Inflammatory macrophage treated with lipopolysaccharide for 1 hour (primary cell): ENCODE measurements at places on chromosomes 2 and 18.

DNA sequence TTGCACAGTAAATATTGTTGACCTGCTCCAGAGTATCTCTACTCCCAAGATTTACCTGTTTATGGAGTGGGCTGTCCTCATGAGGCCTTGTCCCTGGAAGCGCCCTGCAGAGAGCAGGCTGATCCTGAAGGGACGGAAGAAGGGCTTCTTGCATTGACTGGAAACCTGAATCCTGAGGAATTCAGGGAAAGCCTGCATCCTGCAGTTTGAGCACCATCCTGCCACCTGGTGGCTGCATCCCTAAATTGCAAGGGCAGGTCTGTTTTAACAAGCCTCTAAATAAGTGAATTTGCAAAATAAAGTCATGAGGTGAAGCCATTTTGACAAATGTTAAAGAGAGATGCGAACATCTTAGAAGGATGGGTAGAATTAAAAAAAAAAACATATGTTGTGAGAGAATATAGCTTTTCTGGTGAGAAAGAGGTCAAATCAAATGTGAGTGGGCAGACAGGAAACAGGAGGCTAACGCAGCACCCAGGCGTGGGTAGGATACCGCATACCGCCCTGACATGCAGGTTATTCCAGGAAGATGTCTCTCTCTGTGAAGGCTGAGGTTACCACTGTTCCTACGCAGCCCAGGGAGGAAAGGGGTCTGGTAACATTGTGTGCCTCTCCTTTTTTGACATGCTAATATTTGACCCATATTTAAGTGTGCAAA lies 754.9 kb downstream of the RNF144A start:
- peak; percentile 83 for DNase-seq

- no peak for DNase-seq
Observed at GRCh38 chr2:121999264-121999663, 243.8 kb downstream of the TSN start.

DNA sequence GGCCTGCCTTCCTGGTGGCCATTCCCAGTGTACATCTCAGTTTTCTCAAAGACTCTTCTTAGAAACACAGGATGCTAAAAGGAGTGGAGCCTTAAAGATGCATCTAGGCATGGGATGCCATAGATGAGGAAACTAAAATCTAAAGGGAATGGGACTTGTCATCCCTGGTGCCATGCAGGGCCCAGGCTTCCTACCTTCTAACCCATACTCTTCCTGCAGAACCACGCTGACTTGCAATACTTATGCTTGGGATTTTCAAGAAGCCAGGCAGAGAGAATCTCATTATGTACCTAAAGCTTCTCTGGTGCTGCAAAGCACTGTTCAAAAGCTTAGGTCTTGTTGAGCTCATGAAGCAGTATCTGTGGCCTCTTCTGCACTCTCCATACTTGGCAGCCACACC lies 329.1 kb downstream of the CYRIA start:
- DNase-seq: no peak

DNA sequence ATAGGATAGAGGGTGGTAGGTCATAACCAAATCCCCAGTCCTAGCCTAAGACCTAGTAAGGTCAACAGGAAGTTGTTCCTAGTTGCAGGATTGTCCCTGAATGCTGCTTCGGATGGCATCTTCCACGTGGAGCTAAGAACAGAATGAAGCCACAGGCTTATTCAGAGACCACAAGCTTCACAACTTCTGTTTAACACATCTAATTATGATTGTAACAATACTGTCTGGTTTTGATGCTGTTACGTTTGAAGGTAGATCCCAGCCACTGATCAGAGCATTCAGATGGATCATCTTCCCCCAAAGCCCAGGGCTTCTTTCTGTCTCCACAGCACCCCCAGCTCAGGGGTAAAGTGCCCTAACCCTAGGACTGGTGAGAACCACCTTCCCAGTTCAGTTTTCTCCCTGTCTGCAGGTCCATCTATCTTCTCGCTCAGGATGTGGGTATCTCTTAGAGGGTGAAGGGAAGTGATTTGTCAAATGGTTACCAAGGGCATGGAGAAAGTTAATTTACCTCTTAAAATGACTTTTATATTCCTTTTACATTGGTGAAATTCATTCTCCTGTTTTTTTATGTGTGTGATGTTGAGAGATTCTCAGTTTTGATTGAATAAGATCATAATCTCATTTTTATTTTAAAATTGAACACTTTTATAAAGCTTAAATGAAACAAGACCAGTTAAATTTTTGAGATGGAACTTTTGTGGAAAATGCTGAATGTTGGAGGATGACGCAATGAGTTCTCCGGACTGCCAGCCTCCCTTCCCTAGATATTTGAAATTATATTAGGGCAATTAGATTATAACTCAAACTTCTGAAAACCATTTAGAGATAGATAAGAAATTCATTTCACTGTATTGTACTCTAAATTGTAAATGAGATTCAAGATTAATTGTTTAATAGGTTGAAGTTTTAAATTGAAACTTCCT lies 66.5 kb downstream of the RHBDD1 start:
- no peak for DNase-seq

DNA sequence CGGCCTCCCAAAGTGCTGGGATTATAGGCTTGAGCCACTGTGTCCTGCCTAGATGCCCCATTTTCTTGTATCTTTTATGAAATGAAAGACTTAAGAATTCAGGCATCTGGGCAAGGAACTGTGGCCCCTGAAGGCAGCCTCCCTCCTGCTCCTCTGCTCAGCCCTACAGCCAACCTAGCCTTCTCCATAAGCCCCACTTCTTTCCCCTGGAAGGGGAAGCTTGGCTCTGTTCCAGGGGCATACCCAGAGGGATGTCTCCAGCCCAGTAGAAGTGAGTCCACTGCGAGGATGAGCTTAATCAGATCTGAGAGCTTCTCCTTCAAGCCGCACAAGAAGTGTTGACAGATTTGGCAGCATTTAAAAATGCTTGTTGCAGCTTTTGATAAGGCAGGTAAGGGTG lies 39.7 kb downstream of the RHOB start:
- DNase-seq: no peak

DNA sequence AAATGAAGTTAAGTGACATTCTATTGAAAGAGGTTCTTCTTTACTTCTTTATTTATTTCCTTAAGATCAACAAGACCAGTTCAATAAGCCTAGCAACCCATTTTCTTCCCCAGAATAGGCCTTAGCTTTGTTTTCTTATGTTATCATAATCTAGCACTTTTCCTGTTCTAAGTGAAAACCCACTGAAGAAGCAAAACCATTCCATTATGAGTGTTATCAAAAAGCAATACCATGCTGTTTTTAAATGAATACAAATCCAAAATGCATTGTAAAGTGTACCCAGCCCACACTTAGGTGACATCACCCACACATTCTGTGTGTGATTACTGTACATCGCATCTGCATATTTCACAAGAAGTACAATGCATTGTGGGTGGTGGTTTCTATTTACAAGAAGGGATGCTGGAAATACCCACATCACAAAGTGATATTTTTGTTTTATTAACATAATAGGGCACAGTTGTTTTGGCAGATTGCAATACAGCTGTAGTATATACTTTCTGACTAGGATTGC lies 679.5 kb downstream of the KCNJ3 start:
- DNase-seq: no peak

GRCh38 chr2:242013771-242014170 lies 144.2 kb downstream of the RTP5 start:
- DNase-seq: no peak

- peak; percentile 61 for DNase-seq
Observed at GRCh38 chr2:74835831-74836674, 2.1 kb downstream of the HK2 start.

GRCh38 chr2:196105951-196106350 lies 37.3 kb upstream of the DNAH7 start:
- peak; percentile 25 for DNase-seq

DNA sequence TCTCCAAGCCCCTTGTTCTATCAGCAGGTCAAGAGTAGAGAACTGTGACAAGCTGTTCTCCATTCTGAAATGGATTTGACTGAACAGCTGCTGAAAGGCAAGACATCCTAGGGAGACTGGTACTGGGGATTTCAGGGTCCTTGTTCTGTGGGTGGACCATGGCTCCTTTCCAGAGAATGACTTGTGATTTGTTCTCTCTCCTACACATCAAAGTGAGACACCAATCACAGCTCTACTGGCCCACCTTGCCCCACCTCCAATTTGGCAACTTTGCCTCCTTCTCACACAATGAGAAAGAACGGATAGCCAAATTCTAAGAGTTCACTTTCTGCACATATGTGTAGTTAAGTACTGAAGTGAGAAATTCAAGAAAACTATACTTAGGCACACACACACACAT lies 67.4 kb downstream of the BCL11A start:
- DNase-seq: peak; percentile 38

GRCh38 chr18:74899554-74899953 lies 301.9 kb downstream of the ZNF407 start:
- DNase-seq: no peak

DNA sequence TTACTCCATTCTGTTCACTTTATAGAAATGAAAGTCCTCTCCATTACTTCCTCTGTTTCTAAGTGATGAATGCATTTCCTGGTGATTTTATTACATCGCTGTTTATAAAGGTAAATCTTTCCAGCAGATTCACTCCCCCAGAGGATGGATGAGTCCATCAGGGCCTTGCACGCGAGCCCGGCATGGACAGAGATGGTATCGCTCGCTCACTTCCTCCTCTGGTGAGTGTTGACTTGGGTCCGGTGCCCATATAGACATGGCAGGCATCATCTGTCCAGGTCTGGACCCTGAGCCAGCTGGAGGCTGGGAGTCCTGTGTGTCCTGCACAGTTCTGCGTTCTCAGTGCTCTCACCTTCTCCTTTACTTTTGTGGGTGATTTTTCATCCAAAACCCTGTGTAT lies 733.6 kb upstream of the SALL3 start:
- no peak for DNase-seq

GRCh38 chr2:175626796-175627195 lies 375.3 kb downstream of the LNPK start:
- DNase-seq: no peak

DNA sequence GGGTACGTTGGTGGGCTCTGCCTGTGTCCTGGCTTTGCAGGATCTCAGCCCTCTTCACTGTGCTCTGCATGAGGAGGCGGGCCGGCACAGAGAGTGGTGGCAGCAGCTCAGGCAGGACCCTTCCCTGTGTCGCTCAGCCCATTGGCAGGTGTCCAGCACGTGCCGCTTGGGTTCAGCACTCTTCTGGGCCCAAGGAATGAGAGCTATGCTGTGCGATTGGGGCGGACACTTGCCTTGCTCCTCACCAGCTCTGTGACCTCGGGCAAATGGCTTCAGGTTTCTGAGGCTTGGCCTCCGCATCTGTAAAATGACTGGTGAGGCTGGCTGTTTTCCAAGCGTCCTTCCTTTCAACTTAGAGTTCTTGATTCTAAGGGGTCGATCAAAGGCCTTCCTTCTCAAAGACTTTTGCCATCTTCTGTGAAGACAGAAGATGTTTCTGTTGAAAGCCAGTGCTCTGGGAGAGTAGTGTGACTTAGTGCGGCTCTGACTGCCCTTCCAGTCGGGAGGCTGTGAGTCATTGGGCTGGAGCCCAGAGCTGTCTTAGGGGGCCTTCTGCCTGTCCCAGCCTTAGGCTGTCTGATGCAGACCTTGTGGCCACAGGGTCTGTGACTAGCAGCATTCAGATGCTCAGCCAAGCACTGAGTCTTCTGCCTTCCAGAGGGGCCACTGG lies 35.6 kb downstream of the GLI2 start:
- DNase-seq: no peak

DNA sequence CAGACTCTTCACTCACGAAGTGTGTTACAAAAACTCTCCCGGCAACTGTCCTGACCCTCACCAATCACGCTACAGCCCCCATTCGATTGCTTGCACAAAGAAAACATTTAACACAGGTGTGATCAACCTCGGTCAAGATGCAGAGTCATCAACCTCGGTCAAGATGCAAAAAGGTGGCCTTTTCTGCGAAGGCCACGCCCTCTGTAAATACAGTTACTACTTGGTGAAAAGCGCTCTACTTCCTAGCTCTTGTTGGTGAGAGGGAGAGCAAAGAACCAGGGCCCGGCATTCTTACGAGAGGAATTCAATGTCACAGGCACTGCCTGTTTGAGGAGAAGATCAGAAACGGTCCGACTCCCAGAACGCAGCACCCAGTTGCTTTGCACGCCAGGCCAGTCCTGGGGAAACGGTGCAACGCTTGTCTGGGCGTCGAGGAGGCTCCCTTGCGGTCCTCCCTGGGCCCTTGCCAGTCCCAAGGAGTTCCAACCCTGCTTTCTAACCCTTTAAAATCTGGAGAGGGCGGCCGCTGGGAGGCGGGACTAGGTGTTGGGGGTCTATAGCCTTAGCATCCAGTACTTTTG lies 1.9 kb downstream of the PIEZO2 start:
- no peak for DNase-seq

- no peak for DNase-seq
Observed at GRCh38 chr2:205769879-205770278, 87.6 kb downstream of the NRP2 start.

DNA sequence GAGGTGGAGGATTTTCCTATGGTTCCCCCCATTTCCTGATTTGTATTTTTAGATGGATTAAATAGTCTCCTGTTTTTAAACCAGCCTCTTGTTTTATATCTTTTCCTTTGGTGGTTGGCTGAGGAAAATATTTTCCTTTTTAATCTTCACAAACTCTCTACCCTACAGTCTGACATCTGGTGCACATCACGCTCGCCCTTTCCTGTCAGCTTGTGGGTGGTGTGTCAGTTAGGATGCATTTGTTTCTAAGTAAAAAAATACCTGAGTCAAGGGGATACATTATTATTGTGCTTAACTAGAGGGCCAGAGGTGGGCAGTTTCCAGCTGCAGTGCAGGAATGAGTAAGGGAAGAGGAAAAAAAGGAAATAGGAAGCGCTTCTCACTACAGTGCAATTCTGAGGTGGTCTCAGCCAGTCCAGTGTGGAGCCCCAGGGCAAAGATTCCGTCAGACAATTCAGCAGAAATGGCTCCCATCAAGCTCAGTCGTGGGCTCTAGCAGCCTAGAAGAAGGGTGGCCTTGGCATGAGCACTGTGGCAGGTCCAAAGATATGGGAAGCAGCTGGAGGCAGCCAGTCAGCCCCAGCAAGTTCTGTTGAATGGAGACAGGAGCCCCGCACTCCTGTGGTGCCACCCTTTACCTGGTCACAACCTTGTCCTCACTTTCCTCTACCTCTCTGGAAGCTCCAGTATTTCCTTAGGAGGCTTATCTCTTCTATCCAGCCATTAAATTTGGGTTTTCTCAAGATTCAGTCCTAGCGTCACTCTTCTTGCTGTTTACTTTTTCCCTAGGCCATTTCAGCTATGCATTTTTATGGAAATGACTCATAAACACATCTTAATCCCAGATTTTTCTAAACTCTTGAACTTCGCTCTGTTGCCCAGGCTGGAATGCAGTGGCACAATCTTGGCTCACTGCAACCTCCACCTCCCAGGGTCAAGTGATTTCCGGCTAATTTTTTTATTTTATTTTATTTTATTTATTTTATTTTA lies 18.5 kb downstream of the SFTPB start:
- DNase-seq: no peak

GRCh38 chr18:79373736-79374135 lies 22.0 kb upstream of the NFATC1 start:
- no peak for DNase-seq

DNA sequence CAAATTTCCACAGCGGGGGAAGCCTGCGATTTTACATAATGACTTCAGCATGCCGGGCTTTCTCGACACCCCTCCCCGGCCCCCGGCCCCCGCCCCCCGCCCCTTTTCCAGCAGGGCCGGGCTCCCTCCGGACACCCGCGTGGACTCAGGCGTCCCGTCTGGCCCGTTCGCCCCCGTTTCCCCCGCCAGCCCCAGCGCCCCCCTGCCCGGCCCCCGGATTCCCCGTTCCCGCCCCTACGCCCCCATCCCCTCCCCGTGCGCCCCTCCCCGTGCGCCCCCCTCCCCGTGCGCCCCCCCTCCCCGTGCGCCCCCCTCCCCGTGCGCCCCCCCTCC lies 456 bp upstream of the NFATC1 start:
- DNase-seq: no peak

- no peak for DNase-seq
Observed at GRCh38 chr2:114424699-114425098, 17.7 kb upstream of the DPP10 start.

- DNase-seq: peak; percentile 30
Observed at GRCh38 chr2:127911737-127912136, 26.0 kb upstream of the AMMECR1L start.
